ENCODE measurements at places on chromosomes 1 and 21.

- DNase-seq: no peak
Observed at GRCh38 chr1:114758256-114758832, 560 bp upstream of the CSDE1 start.

DNA sequence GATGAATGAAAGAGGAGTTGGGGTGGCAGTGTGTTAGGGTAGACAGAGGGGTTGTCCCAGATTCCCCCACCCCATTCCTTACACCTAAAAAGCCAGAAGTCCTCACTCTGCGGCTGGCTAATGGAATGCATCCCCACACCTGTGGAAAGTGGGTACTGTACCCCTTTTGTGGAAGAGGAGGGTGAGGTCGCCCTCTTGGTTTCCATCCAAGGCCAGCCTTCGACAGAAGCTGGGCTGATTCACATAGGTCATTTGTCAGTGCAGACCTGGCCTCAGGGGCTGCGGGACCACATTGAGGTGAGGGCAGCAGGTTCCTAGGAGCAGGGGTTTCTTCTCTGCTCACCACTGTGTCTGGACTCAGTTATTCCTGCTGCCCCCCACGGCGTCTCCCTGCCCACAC is 671.6 kb downstream of the MATN1 start:
- DNase-seq: no peak

DNA sequence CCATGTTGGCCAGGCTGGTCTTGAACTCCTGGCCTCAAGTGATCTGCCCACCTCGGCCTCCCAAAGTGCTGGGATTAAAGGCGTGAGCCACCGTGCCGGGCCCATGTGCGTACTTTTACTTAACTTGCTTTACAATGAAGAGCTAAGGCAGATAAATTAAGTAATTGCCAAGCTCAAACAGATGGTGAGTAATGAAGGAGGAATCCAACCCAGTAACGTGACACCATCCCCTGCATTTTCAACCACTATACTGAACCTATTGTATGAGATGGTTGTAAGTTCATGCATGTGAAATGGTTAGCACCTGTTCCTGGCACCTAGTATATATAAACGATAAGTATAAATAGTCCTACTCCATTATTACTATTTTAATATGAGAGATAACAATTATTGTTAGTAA is 588.0 kb upstream of the BEND5 start:
- no peak for DNase-seq

DNA sequence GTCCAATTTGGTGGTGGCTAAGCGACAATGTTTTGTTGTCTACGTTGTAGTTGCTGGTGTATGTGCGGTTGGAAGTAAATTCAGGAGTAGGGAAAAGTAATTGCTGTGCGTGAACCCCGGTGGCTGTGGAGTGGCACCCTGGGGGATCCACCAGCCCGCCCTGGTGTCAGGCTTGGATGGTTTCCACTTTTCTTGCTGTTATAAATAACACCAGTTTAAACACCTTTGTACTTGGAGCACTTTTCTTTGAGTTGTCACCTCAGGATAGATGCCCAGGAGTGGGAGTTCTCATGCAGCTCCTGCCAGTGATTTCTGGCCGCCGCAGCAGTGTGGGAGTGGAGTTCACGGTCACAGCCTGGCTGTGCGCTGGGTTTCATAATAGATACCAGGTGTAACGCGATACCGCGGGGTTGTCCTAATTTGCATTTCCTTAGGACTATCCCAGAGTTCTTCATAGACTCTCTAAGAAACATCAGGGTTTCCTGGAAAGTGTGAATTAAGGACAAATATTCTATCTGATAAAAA is 12.8 kb upstream of the TMEM200B start:
- no peak for DNase-seq

GRCh38 chr1:11354893-11355553 is 82.0 kb downstream of the UBIAD1 start:
- no peak for DNase-seq

DNA sequence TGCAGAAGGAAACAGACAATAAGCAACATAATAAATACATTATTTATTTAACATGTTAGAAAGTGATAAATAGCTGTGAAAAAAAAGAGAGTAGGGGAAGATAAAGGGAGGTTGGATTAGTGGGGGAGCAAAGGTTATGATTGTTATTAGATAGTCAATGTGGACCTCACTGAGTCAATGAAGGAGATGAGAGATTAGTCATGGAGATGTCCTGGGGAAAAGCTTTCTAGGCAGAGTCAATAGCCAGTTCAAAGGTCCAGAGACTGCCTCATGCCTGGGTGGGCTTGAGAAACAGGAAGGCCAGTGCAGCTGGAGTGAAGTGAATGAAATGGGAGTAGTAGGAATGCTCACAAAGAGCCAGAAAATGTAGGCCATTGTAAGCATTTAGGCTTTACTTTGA is 187.1 kb upstream of the CACYBP start:
- DNase-seq: no peak

- no peak for DNase-seq
Observed at GRCh38 chr1:39003794-39004193, 12.7 kb downstream of the AKIRIN1 start.

- no peak for DNase-seq
Observed at GRCh38 chr21:32143241-32143939, 135.5 kb downstream of the MIS18A start.

DNA sequence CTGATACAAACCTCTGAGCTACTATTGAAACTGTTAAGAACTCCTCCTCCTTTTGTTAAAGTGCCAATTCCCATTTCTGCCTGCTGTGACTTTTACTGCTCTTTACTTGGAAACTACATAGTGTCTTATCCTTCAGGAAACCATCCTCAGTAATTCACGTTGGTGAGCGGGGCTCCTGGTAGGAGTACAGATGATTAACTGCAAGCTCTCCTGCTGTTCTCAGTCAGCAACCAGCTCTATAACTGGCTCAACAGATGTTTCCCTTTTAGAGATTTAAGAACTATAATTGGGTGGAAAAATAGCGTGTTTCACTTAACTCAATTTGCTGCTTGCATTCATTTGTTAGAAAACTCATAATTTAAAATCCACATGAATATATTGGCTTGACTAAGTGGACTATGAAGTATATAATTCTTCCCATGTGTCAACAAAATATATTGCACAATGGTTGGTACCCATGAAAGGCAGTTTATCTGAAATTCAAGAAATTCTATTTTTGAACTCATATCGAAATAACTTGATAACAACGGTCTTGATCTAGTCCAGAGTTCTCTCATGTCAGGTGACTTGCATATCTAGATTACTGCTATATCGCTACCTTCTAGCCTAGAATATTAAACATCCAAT is 574.0 kb downstream of the KCNT2 start:
- DNase-seq: no peak

DNA sequence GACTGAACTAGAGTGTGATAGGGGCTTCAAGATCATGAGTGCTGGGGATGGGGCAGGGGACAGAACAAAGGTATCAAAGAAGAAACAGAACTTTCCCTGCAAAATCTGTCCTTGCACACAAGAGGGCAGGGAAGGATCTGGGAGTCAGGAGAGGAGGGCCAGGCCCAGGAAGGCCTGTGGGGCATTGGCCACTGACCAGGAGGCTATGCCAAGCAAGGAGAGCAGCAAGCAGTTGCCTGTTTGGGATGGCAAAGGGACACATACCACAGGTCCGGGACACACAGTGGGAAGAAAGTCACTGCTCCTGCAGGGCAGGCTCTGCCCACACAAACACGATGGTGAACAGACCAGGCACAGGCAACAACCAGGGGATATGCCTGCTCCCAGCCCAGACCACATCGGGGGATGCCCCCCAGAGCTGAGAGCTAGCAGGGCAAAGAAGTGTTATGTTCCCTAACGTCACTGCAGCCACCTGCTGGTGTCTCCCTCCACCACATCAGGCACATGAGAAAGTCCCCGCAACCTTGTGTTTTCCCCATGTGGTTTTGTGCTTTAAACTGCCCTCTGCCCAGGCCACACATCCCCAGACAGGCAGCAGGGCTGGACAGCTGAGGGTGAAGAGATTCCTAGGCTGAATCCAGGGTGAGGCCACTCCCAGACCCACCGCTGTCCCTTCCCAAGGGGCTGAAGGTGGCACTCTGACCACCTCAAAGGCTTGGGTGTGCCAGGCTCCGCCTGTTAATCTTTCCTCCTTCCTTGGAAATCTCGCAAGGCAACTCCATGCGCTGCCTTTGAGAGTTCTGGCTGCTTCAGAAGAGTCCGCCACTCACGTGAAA is 53.6 kb downstream of the KIF21B start:
- no peak for DNase-seq

- DNase-seq: no peak
Observed at GRCh38 chr1:37433171-37433570, 41.2 kb upstream of the ZC3H12A start.

- DNase-seq: no peak
Observed at GRCh38 chr1:60342569-60342968, 269.0 kb upstream of the C1orf87 start.

GRCh38 chr21:34807881-34808568 is 139.2 kb downstream of the CLIC6 start:
- peak; percentile 45 for DNase-seq

GRCh38 chr1:47196622-47197021 is 6.8 kb upstream of the PDZK1IP1 start:
- no peak for DNase-seq

DNA sequence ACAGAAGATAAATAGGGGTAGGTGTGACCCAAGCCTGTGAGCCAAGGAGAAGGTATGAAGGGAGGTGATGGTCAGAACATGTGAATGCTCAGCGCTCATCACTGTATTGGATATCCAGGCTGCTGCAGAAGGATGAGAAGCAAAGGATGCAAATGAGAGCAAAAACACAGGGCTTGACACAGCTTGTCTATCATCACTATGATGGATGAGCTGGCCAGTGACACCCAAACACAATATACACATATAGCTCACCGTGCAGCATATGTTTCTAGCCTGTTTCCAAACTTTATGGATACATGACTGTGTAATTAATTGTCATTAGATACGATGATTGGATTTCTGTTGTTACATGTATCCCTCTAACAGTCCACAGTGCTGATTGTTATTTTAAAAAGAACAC is 13.8 kb upstream of the HMGN1 start:
- no peak for DNase-seq

GRCh38 chr1:22641906-22642636 is 1.4 kb upstream of the C1QC start:
- peak; percentile 84 for DNase-seq

GRCh38 chr21:19130379-19131028 is 726.9 kb upstream of the TMPRSS15 start:
- DNase-seq: no peak

DNA sequence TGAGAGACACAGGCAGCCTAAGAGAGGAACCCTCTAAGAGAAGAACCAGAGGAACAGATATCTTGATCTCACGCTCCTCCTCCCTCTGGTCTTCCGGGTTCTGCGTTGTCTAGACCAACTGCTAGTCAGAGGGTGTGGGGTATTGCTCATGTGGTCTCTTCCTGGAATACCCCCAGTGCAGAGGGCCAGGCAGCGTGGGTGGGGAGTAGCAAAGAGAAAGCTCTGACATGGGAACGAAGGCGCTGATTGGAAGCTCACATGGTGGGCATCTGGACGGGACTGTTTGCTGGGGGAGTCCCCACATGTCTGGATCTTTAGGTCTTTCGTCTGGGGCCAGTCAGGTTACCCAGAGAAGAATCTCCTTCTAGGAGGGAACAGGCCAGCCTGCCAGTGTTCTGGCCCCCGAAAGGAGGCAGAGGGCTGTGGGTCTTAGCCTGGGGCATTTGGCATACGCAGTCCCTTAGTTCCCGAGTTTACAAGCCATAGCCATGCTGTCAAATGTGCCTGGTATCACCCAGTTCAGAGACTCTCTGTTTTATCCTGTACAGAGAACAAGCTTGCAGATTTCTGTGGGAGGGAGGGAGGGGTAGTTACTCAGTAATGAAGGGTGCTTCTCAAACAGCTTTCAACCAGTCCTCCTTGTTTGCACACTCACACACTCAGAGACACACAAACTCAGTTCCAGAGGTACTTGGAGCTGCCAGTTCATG is 18.3 kb upstream of the IL6R start:
- peak; percentile 65 for DNase-seq

DNA sequence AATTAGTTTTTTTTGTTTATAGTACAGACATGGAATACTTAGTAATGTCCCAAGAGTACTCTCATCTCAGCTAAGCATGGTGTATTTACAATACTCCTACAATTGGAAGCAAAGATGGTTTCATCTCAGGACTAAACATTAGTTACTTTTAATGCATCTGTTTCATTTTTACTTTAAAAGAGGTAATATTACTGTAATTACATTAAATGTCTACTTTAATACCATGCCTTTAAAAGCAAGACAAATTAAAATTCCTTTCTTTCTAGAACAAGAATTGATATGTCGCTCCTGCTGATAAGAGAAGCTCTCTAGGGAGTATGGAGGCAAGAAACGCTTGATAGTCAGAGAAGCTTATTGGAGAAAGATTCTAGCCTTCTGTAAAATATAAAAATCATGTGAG is 284.9 kb upstream of the ADAMTS5 start:
- DNase-seq: no peak

DNA sequence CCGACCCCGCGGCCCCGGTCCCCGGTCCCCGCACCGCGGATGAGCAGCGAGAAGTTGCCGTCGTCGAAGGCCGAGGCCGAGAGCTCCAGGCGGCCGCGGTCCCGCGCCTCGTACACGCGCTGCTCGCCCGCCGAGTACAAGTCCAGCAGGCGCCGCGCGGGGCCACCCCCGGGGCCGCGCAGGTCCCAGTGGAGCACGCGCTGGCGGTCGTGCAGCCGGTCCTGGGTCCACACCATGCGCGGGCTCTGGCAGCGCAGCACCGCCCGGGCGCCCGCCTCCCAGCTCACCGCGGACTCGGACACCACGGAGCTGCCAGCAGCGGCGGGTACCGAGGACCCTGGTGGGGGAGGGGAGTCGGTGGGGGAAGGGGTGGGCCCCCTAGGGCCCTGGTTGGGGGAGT is 2.9 kb downstream of the MXRA8 start:
- DNase-seq: no peak

DNA sequence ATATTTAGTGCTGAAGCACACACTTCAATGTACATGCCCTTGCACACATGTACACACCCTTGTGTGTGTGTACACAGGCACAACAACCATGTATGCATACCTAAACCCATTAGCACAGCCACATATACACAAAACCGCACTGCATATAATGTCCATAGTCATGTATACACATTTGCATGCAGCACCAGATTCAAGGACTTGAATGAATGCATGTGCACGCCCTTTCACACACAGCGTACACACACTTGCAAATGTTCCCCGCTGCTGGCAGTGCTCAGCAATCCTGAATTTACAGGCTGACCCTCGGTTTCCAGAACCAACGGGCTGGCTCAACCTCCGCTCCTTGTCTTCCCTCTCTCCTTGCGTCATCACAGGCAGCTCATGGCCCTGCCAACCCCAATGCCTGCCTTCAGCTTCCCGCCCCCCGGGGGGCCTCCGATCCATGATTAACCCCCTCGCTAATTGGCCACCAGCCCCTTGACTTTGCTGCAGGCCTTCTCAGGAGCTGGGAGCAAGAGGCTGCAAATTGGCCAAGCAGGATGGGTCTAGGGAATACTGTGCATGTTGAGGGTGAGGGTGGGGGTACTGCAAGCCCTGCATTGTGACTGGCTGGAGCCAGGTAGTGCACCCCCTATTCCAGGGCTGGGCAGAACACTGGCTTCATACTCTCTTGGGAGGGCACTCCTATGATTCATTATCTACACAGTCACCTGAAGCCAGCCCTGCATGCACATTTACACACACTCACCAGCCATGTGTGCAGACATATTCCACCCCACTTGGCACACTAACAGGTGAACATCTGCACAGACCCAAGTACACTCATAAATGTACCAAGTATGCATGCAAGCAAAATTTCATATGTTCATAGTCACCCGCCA is 7.9 kb downstream of the GPR3 start:
- DNase-seq: no peak
